Progenitor cell of endocrine pancreas (in vitro differentiated cells): ENCODE measurements at places on chromosomes 3 and 15. TPM values are rescaled to one million over a fixed set of nuclear protein-coding genes. Genes with fewer than 3 reads are reported as not detected.

GRCh38 chr3:155232605-155233004, 60.9 kb downstream of the STRIT1 start:
- DNase-seq: no peak
- H3K27me3 ChIP-seq: no peaks in the 10 kb centered on the region
- no peak overlapping the region for H3K4me3 ChIP-seq

DNA sequence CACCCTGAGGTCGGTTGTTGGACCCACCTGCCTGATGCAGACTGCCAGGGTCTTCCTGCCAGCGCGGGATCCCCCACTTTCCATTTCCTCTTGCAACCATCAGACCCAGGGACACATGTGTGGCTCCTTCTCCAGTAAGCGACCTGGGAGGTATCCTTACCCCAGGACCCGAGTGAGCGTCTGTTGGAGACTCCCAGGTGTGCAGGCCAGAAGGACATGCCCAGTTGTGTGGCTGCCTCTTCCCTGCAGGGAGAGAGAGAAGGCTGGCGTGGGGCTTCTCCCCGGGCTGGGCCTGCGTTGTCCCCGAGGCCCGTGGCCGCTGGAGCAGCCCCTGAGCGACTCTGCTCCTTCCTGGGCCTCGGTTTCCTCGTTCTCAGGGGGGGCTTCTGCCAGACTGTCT, 56.8 kb downstream of the APBA2 start:
- H3K27ac ChIP-seq: no peak overlapping the region
- H3K36me3 ChIP-seq: peaks cover 14% of the 10 kb centered on the region
- H3K4me3 ChIP-seq: no peak overlapping the region

DNA sequence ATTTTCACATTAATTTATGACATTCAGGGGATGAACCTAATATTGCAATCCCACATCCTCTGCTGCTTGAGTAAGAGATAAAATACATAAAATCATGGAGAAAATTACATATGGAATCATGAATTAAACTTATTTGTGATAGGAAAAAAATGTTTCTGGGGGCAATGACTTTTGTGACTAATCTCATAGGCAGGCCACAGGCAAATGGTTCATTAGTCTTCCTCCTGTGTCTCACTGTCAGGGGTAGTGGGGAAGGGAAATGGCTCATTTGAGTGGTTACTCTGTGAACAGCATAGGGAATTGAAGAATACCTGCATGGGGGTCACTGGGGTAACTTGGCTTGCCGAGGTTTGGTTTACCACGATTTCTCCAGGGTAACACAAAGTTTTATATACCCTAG, 72.0 kb downstream of the TFG start:
- no peak for DNase-seq
- H3K4me1 ChIP-seq: no peaks in the 10 kb centered on the region
- no peak overlapping the region for H3K4me3 ChIP-seq
- no peaks in the 10 kb centered on the region for H3K36me3 ChIP-seq
- H3K27ac ChIP-seq: no peak overlapping the region
- H3K27me3 ChIP-seq: no peaks in the 10 kb centered on the region

Gene MINAR1
- total RNA-seq: 1.8 and 1.9 TPM in 2 replicates

GRCh38 chr3:154538566-154539360, 108.8 kb upstream of the GPR149 start:
- DNase-seq: no peak
- no peaks in the 10 kb centered on the region for H3K36me3 ChIP-seq
- peaks cover 8% of the 10 kb centered on the region for H3K4me1 ChIP-seq
- H3K27me3 ChIP-seq: no peaks in the 10 kb centered on the region
